Anterior cingulate cortex (tissue), 58 donors: ENCODE measurements at places on chromosomes 2 and 18.
A peak's percentile ranks its signal among the peaks of the same experiment; 100 is the strongest.

GRCh38 chr2:104871649-104871971, 17.7 kb downstream of the POU3F3 start:
- no peak for DNase-seq

GRCh38 chr2:157254041-157254440, 3.5 kb upstream of the GALNT5 start:
- no peak for DNase-seq

DNA sequence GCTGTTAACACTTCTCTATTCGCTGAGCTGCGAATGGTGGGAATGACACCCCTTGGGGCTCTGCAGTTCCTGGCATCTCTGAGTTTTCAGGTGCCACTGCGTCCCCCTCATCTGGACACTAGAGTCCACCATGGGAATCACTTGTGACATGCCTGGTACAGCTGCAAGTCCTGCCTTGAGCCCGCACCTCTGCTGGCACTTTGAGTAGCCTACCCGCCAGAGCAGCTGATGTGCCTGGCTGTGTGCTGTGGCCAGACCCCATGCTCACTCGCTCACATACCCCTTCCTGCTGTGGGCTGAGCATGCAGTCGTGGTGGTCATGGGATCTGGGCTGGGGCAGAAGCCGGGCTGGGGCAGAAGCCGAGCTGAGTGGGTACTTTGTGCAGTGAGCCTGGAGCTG, 117.6 kb downstream of the RND3 start:
- DNase-seq: no peak

DNA sequence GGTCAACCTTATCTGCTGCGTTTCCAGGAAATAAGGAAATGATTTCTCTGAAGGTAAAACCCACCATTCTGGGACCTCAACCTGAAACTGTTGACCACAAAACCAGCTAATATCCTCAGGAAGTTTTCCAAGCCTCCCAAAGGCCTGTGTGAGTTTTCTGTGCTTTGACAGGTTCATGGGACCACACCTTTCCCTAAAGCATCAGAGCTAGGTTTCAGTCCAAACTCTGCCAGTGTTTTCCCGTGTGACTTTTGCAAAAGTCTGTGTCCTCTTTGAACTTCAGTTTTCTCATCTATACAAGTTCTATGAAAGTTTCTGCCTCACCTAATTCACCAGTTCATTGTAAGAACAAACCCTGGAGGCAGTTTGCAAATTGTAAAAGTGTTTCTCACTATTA, 39.8 kb downstream of the VSNL1 start:
- DNase-seq: no peak

DNA sequence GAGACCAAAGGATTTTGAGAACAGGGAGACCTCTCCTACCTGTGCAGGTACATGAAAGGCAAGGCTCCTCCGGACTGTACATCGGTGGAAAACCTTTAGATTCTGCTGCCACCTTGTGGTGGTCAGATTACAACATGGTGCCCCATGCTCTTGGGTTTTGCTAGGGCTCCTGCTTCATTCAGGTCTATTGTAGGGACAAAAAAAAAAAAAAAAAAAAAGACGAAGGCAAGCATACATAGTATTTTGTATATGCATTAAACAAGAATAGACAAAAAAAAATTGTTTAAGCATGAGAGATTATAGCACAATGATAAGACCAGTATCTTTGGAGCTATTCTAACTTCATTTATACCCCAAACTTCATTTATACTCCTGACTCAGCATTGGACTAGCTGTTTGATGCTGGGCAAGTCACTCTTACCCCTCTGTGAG, 27.4 kb upstream of the SPR start:
- DNase-seq: peak; percentile 35

DNA sequence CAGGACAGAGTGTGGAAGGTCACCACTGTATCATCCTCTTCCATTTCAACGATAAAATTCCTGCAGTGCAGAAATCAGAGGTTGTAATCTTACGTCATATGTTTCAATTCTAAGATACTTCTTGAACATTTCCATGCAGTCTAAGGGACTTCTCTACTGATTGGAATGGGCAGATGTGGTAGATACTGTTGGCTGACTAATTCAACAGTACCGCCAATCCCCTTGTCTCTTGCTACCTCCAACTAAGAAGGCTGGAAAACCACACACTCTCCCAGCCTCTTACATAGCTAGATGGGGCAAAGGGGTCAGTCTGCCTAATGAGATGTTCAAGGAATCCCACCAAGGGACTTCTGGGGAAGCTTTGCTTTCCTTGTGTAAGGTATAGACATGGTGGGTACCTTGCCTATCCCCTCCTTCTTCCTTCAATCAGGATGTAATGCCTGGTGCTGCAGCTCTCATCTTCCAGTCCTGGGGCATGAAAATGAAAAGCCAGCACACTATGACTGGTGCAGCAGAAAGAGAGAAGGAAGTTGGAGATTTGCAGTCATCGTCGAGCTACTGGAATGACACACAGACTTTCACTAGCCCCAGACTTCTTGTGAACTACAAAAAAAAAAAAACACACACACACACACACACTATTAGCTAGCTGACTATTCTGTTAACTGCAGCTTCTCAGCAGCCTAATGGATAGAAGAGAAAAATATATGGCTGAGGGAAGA, 84.1 kb downstream of the ALPK2 start:
- no peak for DNase-seq

DNA sequence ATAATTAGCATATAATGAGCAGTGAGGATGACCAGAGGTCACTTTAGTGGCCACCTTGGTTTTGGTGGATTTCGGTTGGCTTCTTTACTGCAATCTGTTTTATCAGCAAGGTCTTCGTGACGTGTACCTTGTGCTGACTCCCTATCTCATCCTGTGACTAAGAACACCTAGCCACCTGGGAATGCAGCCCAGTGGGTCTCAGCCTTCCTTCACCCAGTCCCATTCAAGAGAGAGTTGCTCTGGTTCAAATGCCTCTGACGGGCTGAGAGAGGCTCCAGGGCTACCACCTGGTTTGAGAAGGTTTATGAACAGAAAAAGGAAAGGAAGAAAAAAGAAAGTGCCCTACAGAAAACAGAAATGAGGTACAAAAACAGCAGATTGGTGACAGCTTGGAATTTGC, 738.7 kb downstream of the SOCS6 start:
- no peak for DNase-seq

GRCh38 chr2:40282428-40282827, 169.5 kb downstream of the SLC8A1 start:
- DNase-seq: no peak

DNA sequence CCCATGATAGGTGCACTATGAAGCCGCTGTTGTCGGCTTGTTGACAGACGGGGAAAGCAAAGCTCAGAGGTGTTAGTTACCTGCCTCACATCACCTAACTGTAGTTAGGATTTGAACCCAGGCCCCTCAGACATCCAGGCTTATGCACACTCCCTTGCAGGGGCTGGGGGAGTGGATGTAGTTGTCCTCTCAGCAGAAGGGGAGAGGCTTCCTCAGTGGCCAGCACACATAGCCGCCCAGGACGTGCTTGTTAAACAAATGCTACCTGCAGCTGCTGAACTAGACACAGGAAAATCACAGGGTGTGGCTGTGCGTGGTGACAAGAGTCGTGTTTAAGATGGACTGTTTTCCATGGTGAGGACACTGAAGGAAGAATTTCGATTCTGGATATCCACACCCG, 39.2 kb downstream of the GREB1 start:
- DNase-seq: no peak

DNA sequence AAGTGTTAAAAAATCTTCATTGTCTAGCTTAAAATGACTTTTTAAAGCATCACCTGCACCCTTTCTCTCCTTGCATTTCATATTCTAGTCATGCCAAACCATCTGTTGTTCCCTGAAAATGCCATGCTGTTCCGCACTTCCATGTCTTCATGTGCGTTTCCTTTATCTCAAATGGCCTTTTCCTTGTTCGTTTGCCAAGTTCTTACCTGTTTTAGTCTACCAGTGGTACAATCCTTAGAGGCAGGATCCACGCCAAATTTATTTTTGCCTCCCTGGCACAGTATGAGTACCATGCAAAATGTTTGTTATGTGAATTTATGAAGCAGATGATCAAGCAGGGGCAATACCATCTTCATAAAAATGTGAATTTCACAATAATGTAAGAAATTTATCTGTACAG, 37.0 kb downstream of the TMEFF2 start:
- no peak for DNase-seq

GRCh38 chr2:62287899-62288880, 92.3 kb downstream of the B3GNT2 start:
- no peak for DNase-seq

GRCh38 chr2:208163489-208163888, at the start of gene CRYGA:
CRYGA (minus strand) TSS chr2:208163589; CDS start chr2:208163556, 33 bp downstream.
- no peak for DNase-seq

GRCh38 chr2:173059292-173059691, 16.4 kb upstream of the MAP3K20 start:
- no peak for DNase-seq

- DNase-seq: no peak
These were observed 587.8 kb downstream of the ARHGAP15 start for GRCh38 chr2:143717053-143717452.

DNA sequence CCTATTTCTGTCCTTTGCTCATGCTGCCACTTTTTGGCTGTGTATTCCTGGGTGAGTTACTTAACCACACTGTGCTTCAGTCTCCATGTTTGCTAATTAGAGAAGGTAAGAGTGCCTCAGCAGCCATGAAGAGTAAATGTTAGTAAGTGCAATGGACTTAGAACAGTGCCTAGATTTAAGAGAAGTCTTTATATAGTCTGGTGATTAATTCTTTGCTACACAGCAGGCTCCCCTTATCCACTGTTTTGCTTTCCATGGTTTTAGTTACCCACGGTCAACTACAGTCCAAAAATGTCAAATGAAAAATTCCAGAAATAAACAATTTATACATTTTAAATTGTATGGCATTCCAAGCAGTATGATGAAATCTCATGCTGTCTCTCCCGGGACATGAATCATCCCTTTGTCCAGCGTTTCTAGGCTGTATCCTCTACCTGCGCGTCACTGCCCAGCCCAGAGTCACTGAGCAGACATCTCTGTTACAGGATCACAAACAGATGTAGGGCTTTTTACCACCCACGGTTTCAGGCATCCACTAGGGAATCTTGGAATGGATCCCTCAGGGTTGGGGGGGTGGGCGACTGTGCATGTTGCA, 91.0 kb downstream of the CTIF start:
- no peak for DNase-seq

DNA sequence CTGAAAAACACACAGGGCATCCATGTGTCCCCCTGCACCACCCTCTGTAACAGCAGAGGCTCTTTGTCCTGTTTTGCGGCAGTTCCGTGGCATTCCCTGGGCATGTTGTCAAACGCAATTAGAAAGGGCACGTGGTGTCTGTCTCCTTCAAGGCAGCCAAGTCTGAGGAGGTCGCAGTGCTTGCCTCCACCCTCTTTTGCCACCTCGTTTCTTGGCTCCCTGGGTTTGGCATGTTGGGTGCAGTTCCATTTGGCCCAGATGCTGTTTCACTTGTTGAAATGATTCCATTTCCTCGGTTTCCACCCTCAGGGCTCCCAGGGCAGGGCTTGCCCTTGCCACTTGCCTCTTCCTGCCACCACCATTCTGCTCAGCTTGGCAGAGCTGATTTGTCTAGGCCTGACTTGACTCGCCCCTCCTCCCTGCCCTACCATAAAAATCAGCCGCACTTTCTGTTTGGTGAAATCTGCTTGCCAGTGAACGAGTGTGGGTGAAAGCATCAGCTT, 12.4 kb downstream of the CCL20 start:
- DNase-seq: peak; percentile 69

- DNase-seq: no peak
These were observed 42.3 kb downstream of the SCN3A start for GRCh38 chr2:165161510-165161909.

GRCh38 chr2:102834523-102835273, 72.9 kb downstream of the TMEM182 start:
- no peak for DNase-seq

DNA sequence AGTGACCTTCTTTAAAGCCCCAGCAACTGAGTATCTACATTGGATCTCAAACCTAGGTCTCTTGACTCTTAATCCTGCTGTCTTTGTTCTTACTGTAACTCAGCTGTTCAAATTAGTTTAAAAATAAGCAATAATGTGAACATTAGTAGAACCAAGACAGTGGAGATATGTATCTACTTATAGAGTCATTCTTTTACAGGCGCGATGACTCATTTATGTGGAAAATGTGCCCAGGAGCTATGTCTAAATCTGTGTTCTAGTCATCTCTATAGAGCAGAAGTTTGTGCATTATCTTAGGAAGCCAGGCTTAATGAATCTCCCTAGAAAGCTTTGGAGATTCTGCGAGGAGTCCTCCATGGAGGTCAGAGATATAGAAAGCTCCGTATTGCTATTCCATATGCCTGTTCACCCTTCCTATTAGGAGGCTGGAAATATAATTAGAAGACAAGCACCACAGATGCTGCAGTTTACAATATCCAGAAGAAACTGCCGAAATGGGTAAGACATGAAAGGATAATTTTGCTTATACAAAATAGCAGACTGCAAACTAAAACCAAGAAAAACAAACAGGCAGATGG, 211.6 kb downstream of the TRIB2 start:
- DNase-seq: no peak

DNA sequence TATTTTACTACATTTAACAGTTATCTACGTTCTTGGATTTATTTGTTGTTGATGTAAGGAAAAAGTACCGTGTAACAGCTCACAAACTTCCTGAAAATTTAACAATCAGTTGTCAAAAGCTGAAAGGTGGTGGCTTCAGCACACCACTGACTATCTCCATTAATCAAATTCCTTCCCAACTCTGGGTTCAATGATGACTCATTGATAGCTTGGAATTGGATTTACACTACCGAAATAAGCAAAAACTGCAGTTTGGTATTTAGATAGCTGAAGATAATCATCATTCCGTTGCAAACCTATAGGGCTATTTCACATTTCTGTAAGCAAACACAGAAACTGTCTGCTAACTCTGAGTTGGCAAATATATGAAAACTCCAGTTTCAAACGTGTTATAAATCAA, 322.3 kb upstream of the TFPI start:
- no peak for DNase-seq

GRCh38 chr2:107525406-107525805, 301.3 kb upstream of the RGPD4 start:
- no peak for DNase-seq

DNA sequence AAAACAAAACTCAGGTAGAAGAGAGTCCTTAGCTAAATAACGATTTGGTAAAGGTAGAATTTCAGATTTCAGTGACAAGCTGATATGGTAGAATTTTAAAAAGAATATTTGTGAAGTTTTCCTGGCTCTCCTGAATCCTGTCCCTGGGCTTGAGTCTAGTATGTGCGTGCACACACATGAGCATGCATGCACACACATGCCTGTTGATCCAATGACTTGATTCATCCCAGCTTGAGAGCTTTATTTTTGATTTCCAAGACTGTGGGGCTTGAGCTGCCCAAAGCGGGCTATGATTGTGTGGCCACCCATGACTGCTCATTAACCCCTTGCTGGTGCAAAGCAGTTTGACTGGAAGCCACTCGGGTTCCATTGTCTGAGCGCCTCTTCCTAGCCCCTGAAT, 9.0 kb downstream of the LIPG start:
- no peak for DNase-seq

GRCh38 chr2:219023045-219023605, 18.2 kb downstream of the CFAP65 start:
- no peak for DNase-seq
